ENCODE measurements at places on chromosomes 1 and 21.

GRCh38 chr1:227996187-227996950 lies 10.4 kb upstream of the WNT3A start:
- no peak for DNase-seq

DNA sequence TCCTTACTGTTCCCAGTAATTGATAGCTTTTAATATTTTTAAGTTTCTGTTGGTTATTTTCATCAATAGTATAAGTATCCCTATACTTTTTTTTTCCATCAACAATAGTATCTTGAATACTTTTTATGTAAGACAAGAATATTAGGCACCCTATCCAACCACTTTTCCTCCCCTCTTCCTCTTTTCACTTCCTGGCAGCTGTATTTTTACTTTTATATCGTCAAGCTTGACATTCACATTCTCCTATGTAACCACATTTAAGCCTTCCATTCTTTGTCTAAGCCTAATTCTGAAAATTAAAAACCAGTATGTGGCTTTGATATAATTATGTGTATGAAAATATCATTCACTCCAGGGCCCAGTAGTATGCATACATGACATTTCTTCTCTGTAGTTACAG lies 9.3 kb downstream of the TMEM39B start:
- no peak for DNase-seq

GRCh38 chr1:6660415-6661049 lies 35.9 kb downstream of the THAP3 start:
- no peak for DNase-seq

- DNase-seq = no peak
Observed at GRCh38 chr1:12775443-12775842, 1.9 kb downstream of the PRAMEF12 start.

GRCh38 chr1:80540149-80540548 lies 1260.6 kb upstream of the ADGRL2 start:
- no peak for DNase-seq

DNA sequence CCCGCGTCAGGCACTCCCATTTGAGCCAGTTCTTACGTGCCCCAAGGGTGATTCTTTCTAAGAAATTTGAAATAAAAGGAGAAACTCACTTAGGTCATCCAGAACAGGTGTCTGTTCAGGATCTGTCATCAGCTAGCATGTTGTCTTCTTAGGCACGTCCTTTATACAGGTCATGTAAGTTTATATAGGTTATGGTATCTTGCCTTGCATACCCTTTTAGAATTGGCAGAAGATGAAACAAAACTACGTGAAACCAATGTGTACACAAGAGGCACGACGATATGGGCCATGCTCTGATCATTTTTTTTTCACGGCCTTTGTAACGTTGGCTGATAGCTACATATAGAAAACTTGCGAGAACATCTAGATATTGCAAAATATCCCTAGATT lies 579 bp upstream of the GTF2B start:
- no peak for DNase-seq

GRCh38 chr21:45041351-45041805 lies 33.0 kb upstream of the ADARB1 start:
- DNase-seq = peak; percentile 74

- no peak for DNase-seq
Observed at GRCh38 chr1:243483071-243483771, 227.4 kb downstream of the SDCCAG8 start.

DNA sequence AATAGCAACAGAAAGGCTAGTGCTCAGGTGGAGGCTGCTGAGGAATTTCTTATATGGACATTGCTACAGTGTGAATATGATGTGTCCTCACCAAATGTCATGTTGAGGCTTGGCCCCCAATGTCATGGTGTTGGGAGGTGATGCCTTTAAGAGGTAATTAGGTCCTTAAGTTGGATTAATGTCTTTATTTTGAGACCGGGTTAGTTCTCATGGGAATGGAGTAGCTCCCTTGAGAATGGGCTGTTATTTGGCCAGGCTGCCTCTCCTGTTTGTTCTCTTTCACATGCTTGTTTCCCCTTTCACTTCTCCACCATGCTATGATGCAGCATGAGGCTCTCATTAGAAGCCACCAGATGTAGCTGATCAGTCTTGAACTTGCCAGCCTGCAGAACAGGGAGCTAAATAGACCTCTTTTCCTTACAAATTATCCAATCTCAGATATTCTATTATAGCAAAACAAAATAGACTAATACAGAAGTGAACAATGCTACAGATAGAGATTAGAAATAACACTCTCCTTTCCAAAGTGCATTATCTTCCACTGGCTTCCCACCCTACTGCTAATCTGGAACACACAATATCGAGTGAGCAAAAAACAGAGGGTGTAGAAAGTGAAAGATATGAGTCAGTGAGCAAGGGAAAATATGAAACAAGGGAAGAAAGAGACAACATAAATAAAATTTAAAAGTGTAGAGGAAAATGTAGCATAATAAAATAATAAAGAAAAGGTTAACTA lies 160.2 kb downstream of the NTMT2 start:
- DNase-seq = no peak

GRCh38 chr1:63498106-63498505 lies 24.9 kb downstream of the ITGB3BP start:
- DNase-seq = no peak

Measured in AML-193 (cell line).